DMS53 (cell line): ENCODE measurements at places on chromosomes 6 and 20.

GRCh38 chr20:64071341-64072332, 7.7 kb downstream of the RGS19 start:
- DNase-seq: no peak

- no peak for DNase-seq
These were observed 159.8 kb upstream of the ARID1B start for GRCh38 chr6:156617376-156617775.

- peak; percentile 57 for DNase-seq
These were observed 102.6 kb downstream of the PERP start for GRCh38 chr6:138004430-138005287.

- no peak for DNase-seq
These were observed 11.8 kb upstream of the ZNF831 start for GRCh38 chr20:59151820-59152219.

GRCh38 chr6:45614488-45615285, 237.0 kb upstream of the SUPT3H start:
- peak; percentile 33 for DNase-seq

DNA sequence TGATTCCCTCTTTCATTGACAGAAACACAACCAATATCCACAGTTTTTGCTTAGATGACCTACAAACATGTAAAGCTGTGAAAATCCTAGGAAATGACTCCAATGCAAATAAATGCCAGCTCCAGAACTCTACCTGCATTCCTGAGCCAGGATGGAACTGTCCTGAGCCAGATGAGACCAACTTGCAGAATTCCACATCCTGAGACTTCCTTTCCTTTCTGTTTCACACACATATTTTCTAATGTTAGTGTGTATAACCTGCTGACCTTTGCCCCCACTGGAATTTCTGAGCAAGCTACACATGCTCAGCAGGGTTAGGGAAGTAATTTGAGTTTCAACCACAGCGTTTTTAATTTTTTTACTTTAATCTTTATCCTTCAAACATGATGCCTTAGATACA, 69.6 kb upstream of the ADGRF1 start:
- DNase-seq: peak; percentile 31

GRCh38 chr6:63795006-63795405, 159.4 kb downstream of the PHF3 start:
- DNase-seq: no peak

- DNase-seq: peak; percentile 76
These were observed at the start of gene EYA4 for GRCh38 chr6:133241086-133241900. Gene EYA4, plus strand, starts transcription at chr6:133241357. Its CDS starts 33,424 bp downstream, at chr6:133274781.

DNA sequence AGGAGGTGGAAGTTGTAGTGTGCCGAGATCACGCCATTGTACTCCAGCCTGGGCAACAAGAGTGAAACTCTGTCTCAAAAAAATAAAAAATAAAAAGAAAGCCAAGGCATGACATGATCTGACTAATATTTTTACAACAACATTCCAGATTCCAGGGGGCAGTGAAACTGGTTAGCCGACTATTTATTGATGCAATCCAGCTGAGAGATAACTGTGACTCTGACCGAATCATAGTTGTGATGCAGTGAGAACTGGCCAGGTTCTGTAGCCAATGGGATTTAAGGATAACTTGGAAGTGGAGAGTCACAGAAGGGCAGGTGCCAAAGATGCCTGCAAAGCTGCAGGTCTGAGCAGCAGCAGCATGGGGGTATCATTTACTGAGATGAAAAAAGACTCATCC, 82.9 kb upstream of the TSHZ2 start:
- no peak for DNase-seq

- DNase-seq: no peak
These were observed 18.8 kb downstream of the SYNDIG1 start for GRCh38 chr20:24488064-24488799.

GRCh38 chr20:48212806-48213509, 427.7 kb upstream of the SULF2 start:
- no peak for DNase-seq

DNA sequence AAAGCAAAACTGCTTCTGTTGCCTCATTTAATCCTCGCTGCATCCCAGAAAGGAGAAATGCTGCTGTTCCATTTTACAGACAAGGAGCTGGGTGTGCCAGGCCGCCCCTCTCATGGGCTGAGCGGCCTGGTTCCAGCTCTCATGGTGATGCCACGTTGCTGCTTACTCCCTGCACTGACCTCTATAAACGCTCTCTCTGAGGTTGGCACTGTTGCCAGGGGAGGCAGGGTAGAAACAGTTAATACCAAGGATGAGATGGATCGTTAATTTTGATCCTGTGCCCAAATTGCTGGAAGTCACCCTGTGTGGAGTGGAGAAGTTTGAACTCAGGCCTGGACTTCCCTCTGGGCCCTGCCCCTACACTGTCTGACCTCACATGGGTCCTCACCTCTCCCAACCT, 25.6 kb downstream of the SIRPA start:
- no peak for DNase-seq

DNA sequence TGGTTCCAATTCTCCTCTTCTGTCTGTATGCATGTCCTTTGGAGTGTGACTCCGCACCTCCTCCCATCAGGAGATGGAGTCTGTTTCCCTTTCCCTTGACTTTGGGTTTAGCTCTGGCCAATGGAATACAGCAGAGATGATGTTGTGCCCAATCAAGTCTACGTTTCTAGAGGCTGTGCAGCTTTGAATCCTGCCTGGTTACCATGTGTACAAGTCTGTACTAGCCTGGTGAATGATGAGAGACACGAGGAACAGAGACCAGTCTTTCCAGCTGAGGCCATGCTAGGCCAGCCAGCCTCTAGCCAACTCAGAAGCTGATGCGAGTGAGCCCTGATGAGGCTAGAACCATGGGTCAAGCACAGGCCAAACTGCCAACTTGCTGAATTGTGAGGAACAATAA, 83.2 kb downstream of the LAMP5 start:
- no peak for DNase-seq

- no peak for DNase-seq
These were observed 374.2 kb upstream of the FLRT3 start for GRCh38 chr20:14711652-14712051.

GRCh38 chr6:90026216-90026615, 131.9 kb downstream of the GJA10 start:
- no peak for DNase-seq

DNA sequence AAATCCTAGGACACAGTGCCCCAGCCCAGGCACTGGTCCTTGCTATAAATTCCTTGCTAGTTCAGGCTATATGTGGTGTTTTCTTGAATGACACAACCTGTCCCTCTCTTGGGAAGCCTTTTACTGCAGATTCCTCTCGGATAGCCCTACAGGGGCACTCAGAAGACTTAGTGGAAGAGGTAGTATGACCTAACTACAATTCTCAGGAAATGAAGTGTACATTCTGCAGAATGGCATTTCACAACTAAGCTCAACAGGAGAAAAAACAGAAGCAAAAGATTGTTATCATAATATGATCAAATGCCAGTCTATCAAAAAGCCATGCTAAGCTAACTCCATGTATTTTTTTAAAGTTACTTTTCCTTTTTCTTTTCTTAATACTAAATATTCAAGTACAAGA, 66.3 kb upstream of the FBXL4 start:
- no peak for DNase-seq

DNA sequence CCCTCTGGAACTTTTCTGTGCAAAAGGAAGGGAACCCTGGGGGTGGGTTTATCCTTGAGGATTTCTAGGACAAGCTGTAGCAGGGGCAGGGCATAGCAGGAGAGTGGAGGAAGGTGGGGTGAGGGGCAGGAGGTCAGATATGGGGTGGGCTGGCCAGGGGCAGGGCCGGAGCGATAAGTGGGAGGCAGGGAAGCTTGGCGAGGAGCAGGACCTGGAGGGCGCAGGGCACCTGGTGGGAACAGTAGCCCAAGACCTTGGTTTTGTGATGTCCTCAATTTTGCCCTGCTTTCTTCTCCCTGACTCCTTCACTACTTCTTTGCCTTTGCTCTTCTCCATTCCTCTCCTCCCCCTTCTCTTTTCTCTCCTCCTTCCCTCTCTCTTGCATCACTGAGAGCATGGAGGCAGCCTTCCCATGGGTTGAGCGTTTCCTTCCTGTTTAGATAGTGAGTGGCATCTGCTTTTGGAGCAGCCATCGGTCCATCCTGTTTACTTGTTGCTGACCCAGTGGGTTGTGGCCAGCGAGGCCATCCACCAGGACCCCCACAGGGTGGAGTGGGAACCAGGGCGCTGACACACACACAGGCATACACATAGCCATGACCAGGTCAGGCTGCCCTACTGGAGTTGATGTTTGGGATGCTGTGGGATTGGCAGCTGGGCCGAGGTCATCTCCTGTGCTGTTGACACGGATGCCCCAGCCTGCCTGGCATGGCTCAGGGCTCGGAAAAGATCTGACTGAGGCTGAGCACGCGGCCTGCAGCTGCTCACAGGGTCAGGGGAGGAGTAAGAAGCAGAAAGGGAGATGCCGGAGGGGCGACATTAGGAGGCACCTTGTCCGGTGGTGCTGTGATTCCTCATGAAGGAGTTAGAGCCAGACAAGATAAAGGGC, 121.0 kb upstream of the RNF24 start:
- peak; percentile 50 for DNase-seq

GRCh38 chr6:56850626-56851025, 104.3 kb upstream of the BEND6 start:
- no peak for DNase-seq

DNA sequence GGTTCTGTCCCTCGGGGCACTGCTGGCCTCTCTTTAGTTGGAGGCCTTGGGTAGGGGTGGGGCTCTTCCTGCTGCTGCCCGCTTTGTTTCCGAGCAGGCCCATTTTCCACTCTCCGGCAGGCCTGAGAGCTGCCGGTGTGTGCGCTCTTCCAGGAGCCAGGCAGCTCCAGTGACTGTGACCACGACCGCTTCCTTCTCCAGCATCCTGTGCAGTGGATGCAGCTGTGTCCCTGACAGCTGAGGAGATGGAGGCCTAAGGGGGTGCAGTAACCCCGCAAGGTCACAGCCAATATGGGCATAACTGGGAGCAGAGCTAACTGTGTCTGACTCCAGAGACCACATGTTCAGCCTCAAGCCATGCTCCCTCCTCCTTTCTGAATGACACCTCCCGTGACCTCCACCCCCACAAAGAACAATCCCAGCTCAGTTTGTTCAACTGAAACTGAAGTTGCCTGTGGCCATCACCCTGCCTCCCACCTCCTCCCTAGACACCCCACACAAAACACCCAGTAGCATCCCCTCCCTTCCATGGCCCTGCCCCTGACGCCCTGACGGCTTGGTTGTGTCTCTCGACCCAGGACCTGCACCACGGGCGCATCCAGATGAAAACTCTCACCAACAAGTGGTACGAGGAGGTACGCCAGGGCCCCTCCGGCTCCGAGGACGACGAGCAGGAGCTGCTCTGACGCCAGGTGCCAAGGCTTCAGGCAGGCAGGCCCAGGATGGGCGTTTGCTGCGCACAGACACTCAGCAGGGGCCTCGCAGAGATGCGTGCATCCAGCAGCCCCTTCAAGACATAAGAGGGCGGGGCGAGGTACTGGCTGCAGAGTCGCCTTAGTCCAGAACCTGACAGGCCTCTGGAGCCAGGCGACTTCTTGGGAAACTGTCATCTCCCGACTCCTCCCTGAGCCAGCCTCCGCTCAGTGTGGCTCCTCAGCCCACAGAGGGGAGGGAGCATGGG, 27.8 kb downstream of the SPATA2 start:
- no peak for DNase-seq

- DNase-seq: no peak
These were observed 234.5 kb upstream of the THEMIS start for GRCh38 chr6:128135325-128135724.

- DNase-seq: no peak
These were observed 41.3 kb downstream of the RBM38 start for GRCh38 chr20:57432480-57432861.

DNA sequence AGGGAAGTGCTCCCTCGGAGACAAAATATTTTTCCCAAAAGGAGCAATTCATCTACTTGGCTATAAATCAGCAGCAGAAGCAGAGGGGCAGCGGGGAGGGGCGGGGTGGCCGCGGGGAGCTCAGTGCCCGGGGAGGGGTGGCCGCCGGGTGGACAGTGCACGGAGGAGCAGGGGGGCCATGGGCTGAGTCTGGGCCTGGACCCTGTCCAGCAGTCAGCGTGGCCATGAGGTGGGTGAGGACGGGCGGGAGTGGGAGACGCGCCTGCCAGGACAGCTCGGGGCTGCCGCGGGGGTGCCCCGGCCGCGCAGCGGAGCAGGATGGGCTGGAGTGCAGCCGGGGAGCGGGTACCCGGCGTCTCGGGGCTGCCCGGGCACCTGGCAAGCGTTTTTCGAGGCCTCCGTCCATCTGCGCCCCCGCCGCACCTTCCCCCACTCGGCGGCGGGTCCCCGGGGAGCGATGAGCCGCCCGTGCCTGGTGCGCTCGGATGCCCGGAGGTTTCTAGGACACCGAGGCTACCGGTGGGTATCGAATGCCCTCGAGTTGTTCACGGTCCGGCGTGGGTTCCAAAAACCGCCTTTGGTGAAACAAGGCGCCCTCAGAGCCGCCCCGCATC, 229.5 kb downstream of the THBS2 start:
- no peak for DNase-seq

GRCh38 chr6:104606361-104606760, 253.4 kb downstream of the HACE1 start:
- peak; percentile 88 for DNase-seq

GRCh38 chr20:57780398-57780797, 70.6 kb upstream of the PMEPA1 start:
- DNase-seq: no peak

- no peak for DNase-seq
These were observed 48.4 kb downstream of the PLAGL2 start for GRCh38 chr20:32158943-32159660.

GRCh38 chr20:52996658-52997057, 24.5 kb downstream of the TSHZ2 start:
- DNase-seq: no peak

- peak; percentile 45 for DNase-seq
These were observed 15.5 kb downstream of the COL9A3 start for GRCh38 chr20:62832212-62832922.

- peak; percentile 71 for DNase-seq
These were observed 528 bp downstream of the NUDT3 start for GRCh38 chr6:34391786-34392496.

DNA sequence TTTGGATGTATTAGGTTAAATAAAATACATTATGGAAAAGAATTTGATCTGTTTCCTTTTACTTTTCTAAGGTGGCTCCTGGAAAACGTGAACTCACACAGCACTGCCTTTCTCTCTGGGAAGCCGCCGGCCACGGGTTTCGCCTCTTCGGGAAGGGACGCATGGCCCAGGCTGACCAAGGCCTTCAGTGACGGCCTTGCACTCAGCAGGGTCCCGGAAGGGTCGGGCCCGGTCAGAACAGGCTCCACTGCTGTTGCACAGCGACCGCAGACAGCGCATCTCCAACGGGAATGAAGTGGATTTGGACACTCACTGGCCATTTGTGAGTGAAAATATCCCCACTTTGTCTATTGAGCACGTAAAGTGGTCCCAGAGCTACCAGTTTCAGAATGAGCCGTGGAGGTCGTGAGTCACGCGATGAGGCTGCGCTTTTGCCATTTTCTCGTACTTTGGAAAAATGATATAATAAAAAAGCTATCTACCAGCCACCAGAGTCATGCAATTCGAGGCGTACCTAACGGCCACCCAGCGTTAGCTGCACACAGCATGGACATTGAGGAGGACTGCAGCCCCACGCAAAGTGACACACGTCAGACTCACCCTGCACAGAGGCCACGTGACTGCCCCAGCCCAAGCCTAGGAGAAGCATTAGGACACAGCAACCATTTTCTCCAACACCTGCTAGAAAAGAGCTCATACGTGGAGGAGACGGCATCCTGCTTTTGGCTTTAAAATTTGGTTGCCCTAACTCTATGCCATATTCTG, 244.3 kb downstream of the TTLL2 start:
- no peak for DNase-seq

- peak; percentile 72 for DNase-seq
These were observed 149.9 kb downstream of the RPS12 start for GRCh38 chr6:132964101-132964867.

GRCh38 chr20:34016736-34017135, 23.0 kb downstream of the RALY start:
- DNase-seq: no peak

- no peak for DNase-seq
These were observed 94.0 kb downstream of the TMEM170B start for GRCh38 chr6:11631539-11631938.
